SK-MEL-5 (cell line): ENCODE measurements at places on chromosomes 13 and 19.

- DNase-seq: no peak
Observed at GRCh38 chr19:38070573-38070972, 153.4 kb downstream of the DPF1 start.

- no peak for DNase-seq
Observed at GRCh38 chr13:50535050-50535449, 308.4 kb downstream of the DLEU7 start.

GRCh38 chr19:12946092-12946721 lies 545 bp downstream of the RAD23A start:
- peak; percentile 61 for DNase-seq

DNA sequence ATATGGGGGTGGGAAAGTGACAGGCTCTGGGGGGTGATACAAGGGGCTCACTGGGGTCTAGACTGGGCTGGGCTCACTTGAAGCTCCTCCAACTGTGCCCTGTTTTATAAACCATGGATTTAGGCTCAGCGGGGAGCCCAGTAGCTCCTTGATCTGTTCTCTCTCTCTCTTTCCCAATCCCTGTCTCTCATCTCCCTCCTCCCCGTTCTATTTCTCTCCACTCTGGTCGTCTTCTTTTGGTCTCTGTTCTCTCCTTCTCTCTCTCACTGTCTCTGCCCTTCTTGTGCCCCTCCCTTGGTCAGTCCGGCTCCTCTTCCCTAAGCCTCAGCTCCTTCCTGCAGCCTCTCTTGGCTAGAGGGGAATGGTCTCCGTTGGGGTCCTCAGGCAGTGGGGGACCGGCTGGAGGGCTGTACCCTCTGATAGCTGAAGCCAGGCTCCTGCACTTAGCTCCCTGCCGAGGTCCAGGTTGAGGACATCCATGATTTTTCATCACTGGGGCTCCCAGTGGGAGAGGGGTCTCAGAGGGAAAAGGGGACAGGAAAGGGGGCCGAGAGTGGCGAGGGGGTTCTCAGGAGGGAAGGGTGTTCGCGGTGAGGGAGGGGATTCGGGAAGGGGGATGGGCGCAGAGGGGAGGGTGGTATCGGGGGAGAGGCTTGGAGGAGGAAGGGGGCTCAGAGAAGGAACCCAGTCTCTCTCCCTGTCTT lies 8.5 kb downstream of the UNC13A start:
- DNase-seq: no peak

GRCh38 chr19:28351761-28352160 lies 861.2 kb downstream of the UQCRFS1 start:
- no peak for DNase-seq

DNA sequence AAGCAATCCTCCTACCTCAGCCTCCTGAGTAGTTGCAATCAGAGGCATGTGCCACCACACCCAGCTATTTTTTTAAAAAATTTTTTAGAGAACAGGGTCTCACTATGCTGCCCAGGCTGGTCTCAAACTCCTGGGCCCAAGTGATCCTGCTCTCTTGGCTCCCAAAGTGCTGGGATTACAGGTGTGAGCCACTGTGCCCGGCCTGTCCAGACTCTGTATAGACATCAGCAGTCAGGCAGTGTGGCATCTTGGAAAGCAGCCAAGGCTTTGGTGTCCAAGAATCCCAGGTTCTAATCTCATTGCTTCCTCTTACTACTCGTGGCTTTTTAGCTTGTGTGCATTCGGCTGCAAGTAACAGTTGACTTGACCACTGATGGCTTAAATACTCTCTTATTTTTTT lies 43.4 kb downstream of the BICRA start:
- no peak for DNase-seq

DNA sequence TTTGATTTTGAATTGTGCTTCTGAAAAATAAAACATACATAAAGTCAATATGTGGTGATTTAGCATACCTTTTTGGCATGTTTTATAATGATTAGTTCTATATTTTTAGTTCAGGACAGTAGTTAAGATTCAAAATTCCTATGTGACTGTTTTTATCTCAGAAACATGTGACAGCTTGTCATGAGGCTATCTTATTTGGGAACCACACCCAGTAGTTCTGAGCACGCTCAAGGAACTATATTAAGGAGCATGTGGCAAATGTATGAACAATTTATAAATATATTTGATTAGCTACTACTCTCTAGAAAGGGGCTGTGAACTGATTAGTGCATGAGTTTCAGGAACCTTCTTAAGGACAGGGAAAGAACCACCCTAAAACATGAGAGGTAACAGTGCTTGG lies 38.8 kb downstream of the FGF9 start:
- no peak for DNase-seq
